ENCODE measurements at places on chromosomes 5 and 9.

GRCh38 chr9:72048850-72049249, 11.6 kb downstream of the C9orf57 start:
- no peak for DNase-seq

- DNase-seq = no peak
These were observed 9.8 kb upstream of the TLX3 start for GRCh38 chr5:171299228-171299627.

- no peak for DNase-seq
These were observed 36.2 kb upstream of the POU5F2 start for GRCh38 chr5:93777620-93778019.

- DNase-seq = no peak
These were observed 114.1 kb downstream of the PIK3R1 start for GRCh38 chr5:68329554-68330255.

DNA sequence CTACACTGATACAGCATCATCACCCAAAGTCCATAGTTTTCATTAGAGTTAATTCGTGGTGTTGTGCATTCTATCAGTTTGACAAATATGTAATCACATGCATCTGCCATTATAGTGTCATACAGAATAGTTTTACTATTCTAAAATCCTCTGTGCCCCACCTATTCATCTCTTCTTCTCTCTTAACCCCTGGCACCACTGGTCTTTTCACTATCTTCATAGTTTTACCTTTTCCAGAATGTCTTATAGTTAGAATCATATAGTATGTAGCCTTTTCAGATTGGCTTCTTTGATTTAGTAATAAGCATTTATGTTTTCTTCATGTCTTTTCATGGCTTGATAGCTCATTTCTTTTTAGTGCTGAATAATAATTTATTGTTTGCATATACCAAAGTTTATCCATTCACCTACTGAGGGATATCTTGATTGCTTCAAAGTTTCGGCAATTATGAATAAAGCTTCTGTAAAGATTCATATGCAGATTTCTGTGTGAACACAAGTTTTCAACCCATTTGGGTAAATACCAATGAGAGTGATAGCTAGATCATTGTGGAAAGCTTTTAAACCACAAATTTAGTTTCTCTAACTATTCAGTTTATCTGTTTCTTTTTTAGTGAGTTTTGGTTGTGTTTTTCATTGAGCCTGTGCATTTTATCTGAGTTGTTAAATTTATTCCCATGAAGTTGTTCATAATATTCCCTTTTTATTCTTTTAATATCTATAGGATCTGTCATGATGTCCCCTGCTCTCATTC, 84.9 kb downstream of the RALGPS1 start:
- no peak for DNase-seq

DNA sequence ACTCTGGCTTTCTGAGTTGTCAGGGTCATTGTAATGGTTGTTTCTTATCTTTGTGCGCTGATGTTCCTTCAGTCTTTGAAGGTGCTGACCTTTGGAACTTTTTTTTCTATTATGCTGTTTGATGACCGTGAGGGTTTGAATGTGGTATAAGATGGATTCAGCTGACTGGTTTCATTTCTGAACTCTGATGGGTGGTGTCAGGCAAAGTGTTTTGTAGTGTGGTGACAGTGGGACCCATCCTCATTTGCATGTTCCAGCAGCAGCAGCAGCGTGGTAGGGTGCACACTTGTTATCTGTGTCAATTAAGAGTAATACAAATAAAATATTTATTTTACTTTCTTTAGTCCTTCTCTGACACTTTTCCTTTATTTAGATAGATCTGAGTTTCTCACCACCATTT, 227.7 kb upstream of the PRR16 start:
- DNase-seq = no peak

DNA sequence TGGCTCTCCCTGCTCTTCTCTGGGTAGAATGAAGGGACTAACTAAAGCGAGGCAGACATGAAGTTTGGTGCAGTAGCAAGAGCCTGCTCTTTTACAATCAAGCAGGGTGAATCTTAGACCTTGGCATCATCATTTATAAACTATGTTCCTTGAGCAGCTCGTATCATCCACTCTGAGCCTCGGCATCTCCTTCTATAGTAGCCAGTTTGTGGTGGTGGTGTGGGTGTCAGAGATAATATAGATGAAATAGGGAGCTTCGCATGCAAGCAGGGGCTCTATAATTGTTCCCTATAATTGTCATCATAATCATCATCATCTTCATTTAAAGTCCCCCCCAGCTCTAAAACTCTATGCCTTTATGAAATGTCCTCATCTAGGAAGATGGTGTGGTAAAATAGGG, 72.5 kb upstream of the SAP30L start:
- no peak for DNase-seq
